ENCODE measurements at places on chromosomes 5 and 9. TPM values are rescaled to one million over a fixed set of nuclear protein-coding genes. Genes with fewer than 3 reads are reported as not detected.

PNPLA7 gene
- total RNA-seq = 0.26 TPM

CDH6 gene
- total RNA-seq = 0.13 TPM

ACOT12 gene
- total RNA-seq = not detected

PCDHGB5 gene
- 5.1 TPM for total RNA-seq

FAM221B gene
- not detected for total RNA-seq

CDX1 gene
- total RNA-seq = not detected

SGCD gene
- total RNA-seq = 0.77 TPM

SHOC1 gene
- under 0.01 TPM for total RNA-seq

FOXD4L3 gene
- not detected for total RNA-seq

SPINK4 gene
- not detected for total RNA-seq

IFNA1 gene
- total RNA-seq = not detected

WDR38 gene
- total RNA-seq = not detected

ERGIC1 gene
- 116 TPM for total RNA-seq

DNA sequence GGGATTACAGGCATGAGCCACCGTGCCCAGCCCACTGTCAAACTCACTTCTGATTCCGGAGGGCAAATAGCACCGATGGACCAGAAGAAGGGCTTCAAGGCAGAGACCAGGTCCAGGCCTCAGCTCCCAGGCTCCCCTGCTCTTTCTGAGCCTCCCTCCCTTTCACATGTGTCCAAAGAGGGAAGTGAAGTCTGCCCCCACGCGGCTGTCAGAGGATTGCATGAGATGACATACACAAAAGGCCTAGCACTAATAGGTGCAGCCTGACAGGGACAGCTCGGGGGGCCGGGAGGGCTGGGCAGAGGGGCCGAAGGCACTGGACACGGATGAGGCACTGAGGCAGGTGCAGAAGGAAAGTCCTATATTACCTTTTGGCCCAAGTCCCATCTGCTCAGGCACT, 16.1 kb downstream of the FBP1 start:
- peak; percentile 15 for DNase-seq

DNA sequence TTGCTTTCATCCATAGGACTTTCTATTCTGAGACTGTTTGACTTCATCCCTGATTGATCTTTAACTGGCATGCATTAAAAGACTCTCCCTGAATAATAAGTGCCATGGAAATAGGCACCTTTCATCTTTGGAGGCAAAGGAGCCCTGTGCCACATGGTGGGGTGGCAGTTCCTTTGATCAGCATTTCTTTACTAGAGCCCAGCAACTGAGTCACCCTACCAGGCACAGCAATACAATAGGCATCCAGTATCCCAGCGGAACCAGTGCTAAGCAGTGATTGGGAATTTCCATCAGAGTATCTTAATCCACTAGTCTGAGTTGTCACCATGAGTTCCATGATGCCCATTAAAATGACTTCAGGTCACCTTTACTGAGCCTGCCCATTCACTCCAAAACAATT, 476.1 kb upstream of the MPDZ start:
- DNase-seq = peak; percentile 25

- peak; percentile 7 for DNase-seq
Measured at GRCh38 chr5:168947212-168947868, 353.6 kb downstream of the SLIT3 start.

DNA sequence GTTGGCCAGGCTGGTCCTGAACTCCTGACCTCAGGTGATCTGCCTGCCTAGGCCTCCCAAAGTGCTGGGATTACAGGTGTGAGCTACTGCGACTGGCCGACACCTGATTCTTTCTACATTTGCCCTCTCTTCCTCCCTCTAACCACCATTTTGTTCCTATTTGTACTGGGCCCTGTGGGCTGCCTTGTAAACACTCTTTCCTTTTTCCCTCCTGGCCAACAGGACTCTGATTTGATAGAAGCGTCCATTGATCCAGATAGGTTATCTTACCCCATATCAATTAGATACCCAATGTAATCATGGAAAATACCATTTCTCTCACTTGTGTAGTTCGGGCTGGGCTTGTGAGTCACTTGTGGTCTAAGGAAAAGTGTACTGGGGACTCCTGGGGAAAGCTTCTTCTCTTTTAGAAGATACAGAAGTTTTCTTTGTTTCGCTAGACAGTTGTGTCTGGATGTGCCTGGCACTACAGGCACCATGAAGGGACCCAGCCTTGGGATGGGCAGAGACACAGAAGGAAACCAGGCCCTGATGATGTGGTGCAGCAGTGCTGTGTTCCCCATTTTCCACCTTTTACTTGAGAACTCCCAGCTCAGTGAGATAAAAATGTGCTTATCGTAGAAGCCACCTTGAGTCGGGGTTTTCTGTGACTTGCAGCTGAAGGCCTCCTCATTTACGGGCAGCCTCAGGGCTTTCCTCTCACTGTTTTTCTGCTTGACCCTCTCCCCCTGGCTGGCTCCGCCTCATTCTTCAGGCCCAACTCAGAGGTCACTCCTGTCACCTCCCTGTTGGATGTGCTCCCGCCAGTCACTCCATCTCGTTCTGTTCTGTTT, 32.8 kb upstream of the CPEB4 start:
- DNase-seq = no peak

GRCh38 chr9:21796768-21797167, 5.7 kb upstream of the MTAP start:
- DNase-seq = peak; percentile 94

- DNase-seq = no peak
Measured at GRCh38 chr5:4023753-4024335, 428.2 kb downstream of the IRX1 start.

DNA sequence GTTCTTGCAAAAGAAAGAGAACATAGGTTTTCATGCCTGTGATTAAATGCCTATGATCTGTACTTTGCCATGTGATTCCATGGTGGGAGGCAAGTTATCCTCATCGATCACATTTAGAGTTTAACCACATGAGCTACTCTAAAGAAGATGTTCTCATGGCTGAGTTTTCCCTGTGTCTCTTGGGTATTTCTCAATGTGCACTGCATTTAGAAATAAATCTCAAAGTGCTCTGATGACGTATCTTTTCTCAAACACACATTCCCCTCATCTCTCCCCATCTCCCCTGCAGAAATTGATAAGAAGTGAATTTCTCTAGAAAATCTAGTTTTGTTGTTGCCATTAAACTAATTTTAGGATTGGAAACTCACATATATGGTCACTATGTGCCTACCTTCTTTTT, 282.2 kb downstream of the SEMA5A start:
- no peak for DNase-seq

GRCh38 chr5:66339896-66340295, 195.8 kb downstream of the SREK1 start:
- no peak for DNase-seq

DNA sequence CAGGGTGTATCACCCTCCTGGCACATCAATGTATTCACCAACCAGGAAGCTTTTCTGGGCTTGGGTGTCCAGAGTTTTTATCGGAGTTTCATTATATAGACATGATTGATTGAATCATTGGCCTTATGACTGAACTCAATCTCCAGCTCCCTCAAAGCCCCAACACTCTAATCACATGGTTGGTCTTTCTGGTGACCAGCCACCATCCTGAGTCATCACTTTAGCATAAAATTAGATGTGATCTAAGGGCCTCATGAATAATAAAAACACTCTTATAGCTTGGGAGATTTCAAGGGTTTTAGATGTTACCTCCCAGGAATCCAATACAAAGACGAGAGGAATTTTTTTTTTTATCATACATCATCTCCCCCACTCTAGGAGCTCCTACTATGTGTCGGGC, 7.7 kb upstream of the PBX3 start:
- no peak for DNase-seq

GRCh38 chr5:35954175-35954574, 15.8 kb upstream of the CAPSL start:
- no peak for DNase-seq

- DNase-seq = no peak
Measured at GRCh38 chr9:15401266-15401665, 21.4 kb upstream of the SNAPC3 start.

GRCh38 chr9:113720495-113720894, 155.6 kb upstream of the ZNF618 start:
- DNase-seq = no peak

DNA sequence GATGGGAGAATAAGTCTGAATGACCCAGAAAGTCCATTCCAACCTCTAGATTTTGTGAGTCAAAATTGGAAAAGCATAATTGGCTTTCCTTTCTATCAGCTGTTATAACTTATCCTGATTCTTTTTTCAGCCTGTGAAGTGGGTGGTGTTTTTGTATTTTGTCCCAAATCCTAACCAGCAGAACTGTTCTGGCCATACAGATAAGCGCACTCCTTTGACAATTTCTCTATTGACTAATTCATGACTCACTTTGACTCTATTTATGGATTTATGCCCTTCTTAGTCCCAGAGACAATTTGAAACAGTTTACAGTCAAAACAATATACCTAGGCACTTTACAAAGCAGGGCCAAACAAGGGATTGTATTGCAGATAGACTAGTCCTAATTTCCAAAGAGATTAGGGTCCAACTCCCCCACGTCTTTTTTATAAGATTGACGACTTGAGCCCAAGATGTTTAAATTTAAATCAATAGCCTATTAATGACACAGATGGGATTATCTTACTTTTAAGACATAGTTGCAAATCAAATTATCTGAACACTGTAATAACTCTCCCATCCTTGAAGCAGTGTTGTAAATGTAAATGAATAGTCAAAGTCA, 301.7 kb upstream of the SEMA6A start:
- peak; percentile 18 for DNase-seq

DNA sequence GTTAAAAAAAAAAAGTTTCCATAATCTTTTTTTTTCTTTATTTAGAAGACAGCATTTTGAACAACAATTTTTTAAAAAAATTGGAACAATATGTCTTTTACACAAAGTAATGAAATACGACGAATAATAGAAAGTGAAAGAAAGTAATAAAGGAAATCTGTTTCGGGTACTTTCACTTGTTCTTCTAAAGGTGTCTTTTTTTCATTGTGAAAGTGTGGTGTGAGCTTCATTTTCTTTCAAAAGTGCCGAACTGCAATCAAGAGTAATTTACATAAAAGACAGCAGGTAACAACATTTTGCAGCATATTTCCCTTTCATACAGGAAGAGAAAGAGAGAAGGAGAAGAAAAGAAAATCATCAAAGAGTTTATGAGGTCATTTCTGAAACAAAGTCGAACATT, 159.7 kb upstream of the CDH12 start:
- DNase-seq = no peak

GRCh38 chr5:179738742-179739141, 6.1 kb downstream of the MAML1 start:
- DNase-seq = no peak

DNA sequence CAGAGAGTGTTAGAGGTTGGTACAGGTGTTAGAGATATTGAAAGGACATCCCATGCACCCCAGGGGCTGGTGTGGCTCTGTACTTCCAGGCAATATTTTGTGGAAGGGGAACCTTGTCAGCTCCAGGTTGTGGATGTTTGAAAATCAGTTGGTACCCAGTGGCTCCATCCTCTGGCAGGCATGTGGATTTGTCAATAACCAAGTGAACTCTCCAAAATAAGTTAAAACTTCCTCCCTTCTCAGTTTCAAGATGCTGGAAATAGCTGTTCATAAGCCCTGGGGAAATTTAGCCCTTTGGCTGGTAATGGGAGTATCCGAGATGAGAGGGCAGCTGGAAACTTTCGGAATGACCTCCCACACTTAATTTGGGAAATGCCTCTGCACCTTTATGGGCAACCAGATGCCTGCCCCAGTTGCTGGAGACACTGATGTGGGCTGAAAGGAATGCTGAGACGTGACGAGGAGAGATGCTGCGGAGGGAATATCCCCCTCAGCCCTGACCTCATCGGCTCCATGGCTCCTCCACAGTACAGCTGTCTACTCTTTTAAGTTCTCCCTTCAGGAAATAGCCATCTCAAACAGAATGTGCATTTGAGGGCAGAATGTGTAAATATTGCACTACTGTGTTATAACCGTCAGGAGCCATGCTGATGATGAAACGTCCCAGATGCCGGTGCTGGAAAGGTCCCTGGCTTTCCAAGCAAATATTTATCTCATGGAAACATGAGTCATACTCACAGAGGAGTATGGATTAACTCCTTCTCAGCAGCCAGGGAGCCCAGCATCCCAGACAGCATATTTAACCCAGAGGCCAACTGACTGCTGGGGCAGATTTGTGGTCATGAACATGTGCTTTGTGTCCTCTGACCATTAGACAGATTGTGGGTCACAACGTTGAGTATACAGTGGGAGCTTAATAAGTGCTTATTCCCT, 29.5 kb downstream of the TGFBI start:
- DNase-seq = peak; percentile 69

- no peak for DNase-seq
Measured at GRCh38 chr5:132417010-132417439, 47.5 kb downstream of the SLC22A5 start.

DNA sequence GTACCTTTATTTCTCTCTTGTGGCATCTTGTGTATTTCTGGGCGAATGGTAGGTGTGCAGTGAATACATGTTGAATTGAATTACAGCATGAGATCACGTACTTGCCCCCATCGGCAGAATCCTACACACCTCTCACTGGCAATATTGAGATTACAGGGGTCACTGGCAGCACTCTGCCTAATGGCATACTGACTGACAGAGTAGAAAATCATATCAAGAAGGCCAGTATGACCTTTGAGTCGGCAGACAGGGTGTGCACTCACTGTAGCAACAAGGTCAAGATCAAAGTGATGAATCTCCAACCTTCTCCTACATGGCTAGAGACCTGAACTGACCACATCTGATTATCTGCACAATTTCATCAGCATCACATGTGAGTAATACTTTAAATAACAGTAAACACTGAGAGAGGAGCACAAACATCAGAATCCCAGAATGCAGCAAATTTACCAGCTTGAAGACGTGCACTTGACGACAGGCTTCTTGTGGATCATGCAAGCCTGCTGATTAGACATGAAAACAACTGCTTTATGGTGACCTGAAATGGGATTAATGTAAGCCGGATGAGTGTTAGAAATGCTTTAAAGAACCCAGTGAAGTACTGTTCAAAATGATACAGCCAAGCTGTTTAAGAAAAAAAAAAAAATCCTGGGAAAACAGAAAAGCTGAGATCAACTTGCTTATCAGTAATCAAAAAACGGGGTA, 267.1 kb upstream of the EFNA5 start:
- DNase-seq = no peak

DNA sequence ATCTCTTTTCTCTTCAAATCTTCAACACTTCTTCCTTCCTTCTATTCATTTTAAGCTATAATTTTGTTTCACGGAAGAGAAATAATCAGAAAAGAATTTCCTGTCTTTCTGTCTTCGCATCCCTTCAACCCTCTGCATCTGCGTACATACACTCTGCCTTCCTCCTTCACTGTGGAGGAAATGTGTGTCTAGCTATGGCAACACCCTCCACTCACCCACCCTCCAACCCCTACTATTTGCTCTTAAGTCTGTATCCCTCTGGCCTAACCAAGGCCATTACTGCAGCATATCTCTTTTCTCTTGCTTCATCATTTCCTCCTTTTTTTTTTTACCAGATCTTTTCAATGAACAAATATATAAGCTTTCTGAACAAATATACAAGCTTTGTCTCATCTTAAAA, 105.7 kb upstream of the NUDT12 start:
- no peak for DNase-seq

- no peak for DNase-seq
Measured at GRCh38 chr5:129425031-129425430, 35.1 kb upstream of the ADAMTS19 start.

DNA sequence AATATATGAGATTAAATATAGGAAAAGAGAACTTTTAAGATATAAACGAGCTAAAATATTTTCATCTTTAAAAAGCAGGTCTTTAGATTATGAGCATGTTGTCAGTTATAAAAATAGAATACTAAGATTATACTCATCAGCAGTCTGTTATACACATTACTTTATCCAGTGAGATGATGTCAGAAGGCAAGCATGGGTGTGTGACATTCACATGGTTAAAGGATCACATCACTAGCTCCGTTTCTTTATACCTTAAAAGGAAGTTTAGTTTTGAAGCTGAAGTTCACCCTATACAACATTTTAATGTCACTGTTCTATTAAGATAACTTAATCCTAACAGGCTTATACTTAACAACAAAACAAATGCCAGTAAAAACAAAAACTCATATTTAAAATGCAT, 59.6 kb downstream of the RICTOR start:
- DNase-seq = peak; percentile 70

Data from bronchial epithelial cell (primary cell).